ENCODE measurements at places on chromosomes 2 and 18. TPM values are rescaled to one million over a fixed set of nuclear protein-coding genes. Genes with fewer than 3 reads are reported as not detected.

DNA sequence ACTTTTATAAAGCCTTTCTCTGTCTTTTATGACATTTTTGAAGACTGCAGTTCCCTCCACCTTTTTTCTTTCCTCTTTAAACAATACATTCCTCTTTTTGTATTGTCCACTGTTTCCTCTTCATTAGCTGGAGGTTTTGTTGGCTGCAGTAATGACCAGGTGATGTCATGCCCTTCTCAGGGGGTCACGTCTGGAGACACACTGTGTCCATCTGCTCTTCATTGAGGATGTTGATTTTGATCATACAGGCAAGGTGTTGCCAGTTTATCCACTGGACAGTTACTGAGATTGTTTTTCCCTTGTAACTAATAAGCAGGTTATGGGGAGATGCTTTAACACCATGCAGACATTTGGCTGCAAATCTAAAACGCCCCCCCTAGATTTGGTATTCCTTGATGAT is 19.8 kb downstream of the ZNF407 start:
- no peaks in the 10 kb centered on the region for H3K4me1 ChIP-seq
- no peaks in the 10 kb centered on the region for H3K27me3 ChIP-seq
- DNase-seq, result no peak
- no peak overlapping the region for H3K4me3 ChIP-seq

Gene HOXD1
- total RNA-seq, result 10.4 TPM

- H3K27me3 ChIP-seq, result no peaks in the 10 kb centered on the region
- DNase-seq, result peak; percentile 97
- peaks cover 62% of the 10 kb centered on the region for H3K4me1 ChIP-seq
Observed at GRCh38 chr2:27095745-27096651, 9.4 kb downstream of the KHK start.

Gene OBSL1
- total RNA-seq, result 65.4 TPM

Gene BCL2
- 0.42 TPM for total RNA-seq

- DNase-seq, result no peak
- H3K36me3 ChIP-seq, result no peaks in the 10 kb centered on the region
- H3K27ac ChIP-seq, result no peak overlapping the region
Observed at GRCh38 chr2:76450024-76450475, 739.3 kb upstream of the GCFC2 start.

DNA sequence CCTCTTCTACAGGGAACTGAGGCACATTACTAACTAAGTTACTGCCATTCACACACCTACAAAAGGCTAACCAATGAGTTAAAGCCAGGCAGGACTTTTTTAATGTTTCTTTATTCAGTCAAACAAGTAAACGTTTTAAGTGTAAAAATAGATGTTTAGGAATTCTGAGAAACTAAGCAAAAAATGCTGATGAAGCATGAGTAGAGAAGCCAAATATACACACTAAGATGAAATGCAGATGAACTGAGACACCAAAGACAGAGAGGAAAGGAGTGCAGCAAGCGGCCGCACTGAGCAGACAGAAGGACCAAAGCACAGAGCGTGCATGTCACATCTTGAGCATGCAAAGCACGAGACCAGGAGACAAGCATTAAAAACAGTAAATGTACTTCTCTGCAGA is 17.9 kb downstream of the L3MBTL4 start:
- H3K4me1 ChIP-seq, result peaks cover 8% of the 10 kb centered on the region
- no peak for DNase-seq
- H3K27ac ChIP-seq, result no peak overlapping the region
- H3K27me3 ChIP-seq, result no peaks in the 10 kb centered on the region

DNA sequence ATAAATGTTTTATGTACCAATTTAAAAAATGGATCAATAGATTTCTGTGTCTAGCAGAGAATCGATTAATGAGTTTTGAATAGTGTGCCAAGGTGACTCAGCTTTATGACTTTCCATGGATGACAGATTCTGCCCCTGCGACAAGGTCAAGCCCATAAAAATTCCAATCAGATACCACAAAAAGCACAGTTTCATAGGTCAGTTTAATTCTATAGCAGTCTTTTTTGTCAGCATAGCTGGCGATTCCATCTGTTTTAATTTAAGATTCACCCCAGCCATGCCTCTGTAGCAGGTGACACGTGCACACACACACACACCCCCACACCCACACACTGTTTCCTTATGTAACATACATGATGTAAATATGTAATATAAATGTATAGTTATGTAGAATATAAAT is 28.9 kb downstream of the RAB31 start:
- no peaks in the 10 kb centered on the region for H3K27me3 ChIP-seq
- H3K36me3 ChIP-seq, result no peaks in the 10 kb centered on the region
- peaks cover 43% of the 10 kb centered on the region for H3K4me1 ChIP-seq
- no peak for DNase-seq
- H3K4me3 ChIP-seq, result no peak overlapping the region

DNA sequence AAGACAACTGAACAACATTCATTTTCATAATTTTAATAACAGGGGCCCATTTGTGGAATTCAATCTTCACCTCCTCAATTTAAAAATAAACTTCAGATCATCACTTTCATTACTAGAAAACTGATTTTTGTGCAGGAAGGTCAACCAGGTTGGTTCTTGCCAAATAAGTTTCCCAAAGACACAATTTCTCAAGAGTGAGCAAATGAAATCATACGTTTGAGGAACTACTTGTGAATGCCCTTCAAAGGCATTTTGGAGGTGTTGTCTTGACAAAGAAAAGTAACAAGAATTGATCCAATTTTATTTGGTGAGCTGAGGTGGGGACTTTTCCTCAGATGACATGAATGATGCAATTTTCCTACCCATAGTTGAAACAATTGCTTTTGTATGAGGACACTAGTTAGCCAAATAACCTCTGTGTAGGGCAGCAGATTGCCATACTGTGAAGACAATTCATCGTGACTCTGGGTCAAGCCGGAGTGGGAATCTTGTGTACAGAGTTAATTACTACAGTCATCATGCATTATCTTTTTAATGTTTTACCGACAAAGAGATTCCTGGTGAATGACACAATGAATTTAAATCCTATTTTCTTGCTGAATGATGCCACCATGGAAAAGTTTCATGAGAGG is 121.8 kb downstream of the TGFA start:
- H3K27ac ChIP-seq, result no peak overlapping the region
- DNase-seq, result peak; percentile 25
- H3K36me3 ChIP-seq, result no peaks in the 10 kb centered on the region
- H3K4me1 ChIP-seq, result peaks cover 7% of the 10 kb centered on the region
- H3K27me3 ChIP-seq, result no peaks in the 10 kb centered on the region

DNA sequence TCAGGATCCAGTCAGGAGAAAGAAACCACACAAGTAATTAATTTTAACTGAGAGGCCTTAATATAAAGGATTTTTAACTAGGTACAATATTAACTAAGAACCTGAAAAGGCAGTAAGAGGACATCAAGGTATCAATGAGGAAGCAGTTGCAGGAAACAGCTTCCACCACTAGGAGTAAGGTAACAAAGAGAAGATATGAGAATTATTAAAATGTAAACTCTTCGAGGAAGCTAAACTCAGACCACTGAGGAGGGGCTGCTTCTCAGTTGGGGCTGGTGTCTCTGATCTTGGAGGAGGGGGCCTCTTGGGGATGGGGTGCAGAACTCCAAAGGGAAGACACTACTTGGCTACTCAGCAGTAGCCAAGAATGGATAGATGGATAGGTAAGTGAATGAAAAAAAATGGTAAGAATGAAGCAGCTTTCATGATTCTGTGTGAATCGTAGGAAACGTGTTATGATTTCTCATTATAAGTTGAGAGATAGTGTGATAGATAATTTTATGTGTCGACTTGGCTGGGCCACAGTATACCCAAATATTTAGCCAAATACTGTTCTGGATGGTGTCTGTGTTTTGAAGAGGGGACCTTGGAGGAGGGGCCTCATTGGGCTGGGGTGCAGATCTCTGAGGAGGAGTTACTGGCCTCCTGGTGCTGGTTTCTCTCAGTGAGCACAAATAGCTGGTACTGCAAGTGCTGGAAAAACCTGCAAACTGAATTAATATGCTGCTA is 547.7 kb upstream of the LRRTM1 start:
- H3K4me1 ChIP-seq, result no peaks in the 10 kb centered on the region
- no peak overlapping the region for H3K27ac ChIP-seq
- H3K27me3 ChIP-seq, result no peaks in the 10 kb centered on the region
- DNase-seq, result no peak
- H3K4me3 ChIP-seq, result no peak overlapping the region

DNA sequence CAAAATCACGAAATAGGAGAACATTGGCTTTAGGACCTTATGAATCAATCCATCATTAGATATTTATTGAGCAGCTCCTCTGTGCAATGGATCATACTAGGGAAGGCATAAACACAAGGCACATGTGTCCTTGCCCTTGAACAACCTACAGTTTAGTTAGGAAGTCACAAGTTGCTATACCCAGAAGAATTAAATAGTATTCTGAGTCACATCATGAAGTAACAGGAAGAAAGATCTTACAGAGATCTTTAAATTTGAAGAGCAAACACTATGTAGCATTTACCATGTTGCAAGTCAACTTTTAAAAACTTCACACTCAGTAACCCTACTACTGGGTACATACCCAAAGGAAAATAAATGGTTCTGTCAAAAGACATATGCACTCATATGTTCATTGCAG is 355.2 kb upstream of the SLC14A2 start:
- H3K27me3 ChIP-seq, result no peaks in the 10 kb centered on the region
- no peak overlapping the region for H3K4me3 ChIP-seq
- no peak overlapping the region for H3K27ac ChIP-seq
- H3K4me1 ChIP-seq, result no peaks in the 10 kb centered on the region
- no peaks in the 10 kb centered on the region for H3K36me3 ChIP-seq

DNA sequence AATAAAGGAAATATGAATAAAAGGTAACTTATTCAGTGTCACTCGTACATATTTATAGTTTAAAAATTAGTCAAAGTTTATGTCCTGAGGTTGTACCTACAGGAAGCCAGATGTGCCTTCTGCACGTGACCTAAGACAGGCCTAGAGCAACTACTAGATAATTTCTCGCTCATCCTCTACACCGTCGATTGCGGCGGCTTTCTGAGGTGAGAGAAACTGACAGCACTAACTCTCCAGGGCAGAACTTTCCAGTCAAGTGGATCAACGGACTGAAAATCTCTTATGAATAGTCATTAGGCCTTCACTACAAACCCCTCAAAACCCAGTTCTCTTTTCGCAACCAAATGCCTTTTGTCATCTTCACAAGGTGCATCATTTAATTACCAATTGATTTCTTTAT is 54.2 kb downstream of the ZEB2 start:
- DNase-seq, result no peak
- H3K4me1 ChIP-seq, result no peaks in the 10 kb centered on the region
- no peak overlapping the region for H3K27ac ChIP-seq
- H3K27me3 ChIP-seq, result no peaks in the 10 kb centered on the region
- H3K36me3 ChIP-seq, result no peaks in the 10 kb centered on the region

GRCh38 chr2:69789175-69789721 is 40.2 kb upstream of the GMCL1 start:
- DNase-seq, result peak; percentile 82
- H3K4me1 ChIP-seq, result peaks cover 35% of the 10 kb centered on the region
- no peak overlapping the region for H3K4me3 ChIP-seq

Gene PARD6G
- 7.4 TPM for total RNA-seq
